Activated CD8-positive, alpha-beta memory T cell treated with anti-CD3 and anti-CD28 coated beads for 48 hours (primary cell): ENCODE measurements at places on chromosomes 5 and 9.

GRCh38 chr5:112228667-112229066, 190.4 kb downstream of the EPB41L4A start:
- DNase-seq = no peak

GRCh38 chr9:127838375-127839078, 15.9 kb downstream of the ENG start:
- no peak for DNase-seq

DNA sequence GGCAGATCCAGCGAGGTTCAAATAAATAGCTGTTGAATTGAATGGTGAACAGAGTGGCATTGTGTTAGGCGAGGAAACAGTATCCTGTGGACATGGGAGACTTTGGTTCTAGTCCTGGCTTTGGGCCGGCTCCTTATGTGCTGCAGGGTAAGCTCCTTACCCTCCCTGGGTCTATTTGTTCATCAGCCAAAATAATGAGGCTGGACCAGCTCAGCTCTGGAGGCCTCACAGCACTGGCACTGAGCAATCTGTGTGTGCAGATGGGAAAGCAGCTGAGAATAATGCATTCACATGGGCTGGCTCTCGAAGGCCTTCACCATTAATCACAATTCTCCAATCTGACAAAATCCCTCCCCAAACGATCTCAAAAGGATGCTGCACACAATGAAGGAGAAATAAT, 81.9 kb downstream of the APBA1 start:
- DNase-seq = no peak

GRCh38 chr5:124203303-124203702, 543.1 kb downstream of the ZNF608 start:
- no peak for DNase-seq

- no peak for DNase-seq
Observed at GRCh38 chr9:31520301-31521085, 864.0 kb upstream of the ACO1 start.

DNA sequence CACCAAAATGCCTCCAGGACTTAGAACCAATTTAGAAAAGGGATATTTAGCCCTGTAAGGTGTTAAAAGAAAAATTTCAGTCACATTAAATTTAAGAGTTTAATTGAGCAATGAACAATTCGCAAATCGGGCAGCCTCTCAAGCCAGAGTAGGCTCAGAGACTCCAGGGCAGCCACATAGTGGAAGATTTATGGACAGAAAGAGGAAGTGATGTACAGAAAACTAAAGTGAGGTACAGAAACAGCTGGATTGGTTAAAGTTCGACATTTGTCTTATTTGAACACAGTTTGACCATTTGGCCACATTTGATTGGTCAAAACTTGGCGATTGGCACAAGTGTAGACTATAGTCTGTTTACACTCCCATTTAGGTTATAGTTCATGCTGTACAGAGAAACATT, 525.9 kb upstream of the ZNF608 start:
- DNase-seq = no peak

DNA sequence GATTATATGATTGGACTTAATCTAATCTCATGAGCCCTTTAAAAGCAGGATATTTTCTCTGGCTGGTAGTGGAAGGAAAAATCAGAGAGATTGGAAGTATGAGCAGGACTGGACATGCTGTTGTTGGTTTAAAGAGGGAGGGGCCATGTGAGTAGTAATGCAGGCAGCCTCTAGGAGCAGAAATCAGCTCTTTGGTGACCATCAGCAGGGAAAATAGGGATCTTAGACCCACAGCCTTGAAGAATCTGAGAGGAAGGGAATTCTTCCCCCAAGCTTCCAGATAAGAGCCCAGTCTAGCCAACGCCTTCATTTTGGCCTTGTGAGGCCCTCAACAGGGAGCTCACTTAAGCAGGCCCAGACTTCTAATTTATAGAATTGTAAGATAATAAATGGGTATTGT, 9.5 kb downstream of the SH3GL2 start:
- DNase-seq = no peak

DNA sequence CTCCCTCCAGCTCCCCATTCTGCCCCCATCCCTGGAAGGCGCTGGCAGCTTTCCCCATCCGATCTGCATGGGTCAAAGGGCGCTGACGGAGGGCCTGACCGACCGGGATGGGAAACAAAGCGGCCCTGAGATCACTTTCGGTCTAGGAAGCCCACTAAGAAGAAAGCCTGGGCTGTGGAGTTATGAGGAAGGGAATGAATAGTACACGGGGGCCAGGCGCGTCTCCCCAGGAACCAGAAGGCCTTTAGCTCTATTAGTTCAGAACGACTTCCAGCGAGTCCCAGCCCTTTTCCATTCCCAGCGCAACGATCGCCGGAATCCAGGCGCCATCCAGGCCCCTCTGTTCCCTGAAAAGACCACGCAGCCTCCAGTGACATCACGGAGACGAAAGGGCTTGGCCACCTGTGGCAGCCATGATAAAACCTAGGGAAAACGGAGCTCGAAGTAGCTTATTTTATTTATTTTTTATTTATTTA, 70.1 kb upstream of the CCDC180 start:
- DNase-seq = no peak

DNA sequence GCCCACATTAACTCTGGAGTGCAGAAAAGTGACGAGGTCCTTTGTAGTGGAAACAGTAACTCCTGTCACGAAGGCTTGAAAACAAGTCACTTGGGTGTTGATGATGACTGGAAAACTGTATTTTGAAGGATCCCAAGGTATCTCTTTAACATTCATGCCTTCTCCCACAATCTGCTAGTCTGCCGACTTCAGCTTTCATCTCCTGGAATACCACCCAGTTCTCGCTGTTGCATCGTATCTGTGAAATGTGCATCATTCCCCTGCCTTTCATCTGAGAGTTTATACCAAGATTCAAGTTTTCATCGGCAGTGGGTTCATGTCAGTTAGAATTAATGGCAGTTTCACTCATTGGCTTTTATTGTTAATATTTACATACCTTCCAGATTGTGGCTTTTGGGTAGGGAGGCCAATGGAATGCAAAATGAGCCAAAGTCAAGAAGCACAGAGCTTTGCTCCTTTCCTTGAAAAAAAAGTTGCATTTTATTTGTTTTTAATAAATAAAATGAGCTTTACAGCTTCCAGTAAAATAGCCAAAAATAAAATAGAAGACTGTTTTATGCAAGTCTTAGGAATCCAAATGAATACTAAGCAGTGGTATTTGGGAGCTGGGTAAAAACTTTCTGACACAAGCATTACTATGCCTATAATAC, 575.2 kb upstream of the WWC1 start:
- DNase-seq = no peak

- DNase-seq = no peak
Observed at GRCh38 chr5:53616939-53617549, 56.6 kb downstream of the NDUFS4 start.

GRCh38 chr9:136179761-136180160, 25.2 kb downstream of the LHX3 start:
- DNase-seq = no peak

DNA sequence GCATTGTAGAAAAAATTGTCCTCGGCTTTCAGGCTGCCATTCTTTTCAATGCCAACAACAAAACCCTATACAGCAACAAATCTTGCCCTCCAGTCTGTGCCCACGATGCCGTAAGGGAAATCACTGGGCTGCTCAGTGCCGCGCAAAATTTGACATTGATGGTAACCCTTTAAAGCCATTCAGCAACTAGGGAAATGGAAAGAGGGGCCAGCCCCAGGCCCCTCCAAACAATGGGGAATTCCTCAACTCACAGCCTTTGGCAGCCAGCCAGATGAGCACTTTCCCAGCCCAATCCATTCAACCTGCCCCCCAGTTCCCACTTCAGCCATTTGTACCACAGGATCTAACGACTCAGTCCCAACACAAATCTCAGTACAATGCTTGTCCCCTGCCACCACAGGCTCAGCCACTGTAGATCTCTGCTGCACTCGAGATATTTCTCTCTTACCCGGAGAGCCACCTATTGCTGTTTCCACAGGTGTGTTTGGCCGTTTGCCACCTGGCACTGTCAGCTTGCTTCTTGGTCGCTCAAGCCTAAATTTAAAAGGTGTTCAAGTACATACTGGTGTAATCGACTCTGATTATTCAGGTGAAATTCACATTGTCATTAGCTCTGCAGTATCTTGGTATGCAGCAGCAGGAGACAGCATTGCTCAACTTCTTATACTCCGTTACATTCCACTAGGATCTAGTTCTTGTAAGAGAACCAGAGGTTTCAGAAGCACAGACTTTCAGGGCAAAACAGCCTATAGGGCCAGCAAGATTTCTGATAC, 103.3 kb downstream of the SYK start:
- DNase-seq = no peak

DNA sequence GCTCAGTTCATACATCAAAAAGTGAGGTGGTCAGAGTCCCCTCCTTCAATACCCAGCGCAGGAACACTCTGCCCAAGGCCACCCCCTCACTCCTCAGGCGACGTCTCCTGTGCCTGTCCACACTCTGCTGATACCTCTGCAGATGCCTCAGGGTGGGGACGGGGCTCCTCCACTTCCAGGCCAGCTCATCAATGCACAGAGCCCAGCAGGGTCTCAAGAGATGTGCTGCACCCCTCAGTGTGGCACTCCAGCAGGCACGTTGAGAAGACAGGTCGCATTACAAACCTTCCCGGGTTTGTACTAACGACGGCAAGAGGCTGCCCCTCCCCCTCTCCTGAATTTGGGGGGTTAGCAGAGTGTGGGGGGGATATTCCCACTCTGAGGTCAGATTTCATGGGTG, 128.5 kb downstream of the ZNF354C start:
- no peak for DNase-seq

- DNase-seq = no peak
Observed at GRCh38 chr9:75365196-75365595, 276.9 kb downstream of the OSTF1 start.

- no peak for DNase-seq
Observed at GRCh38 chr9:130262771-130263170, 2.8 kb upstream of the HMCN2 start.

DNA sequence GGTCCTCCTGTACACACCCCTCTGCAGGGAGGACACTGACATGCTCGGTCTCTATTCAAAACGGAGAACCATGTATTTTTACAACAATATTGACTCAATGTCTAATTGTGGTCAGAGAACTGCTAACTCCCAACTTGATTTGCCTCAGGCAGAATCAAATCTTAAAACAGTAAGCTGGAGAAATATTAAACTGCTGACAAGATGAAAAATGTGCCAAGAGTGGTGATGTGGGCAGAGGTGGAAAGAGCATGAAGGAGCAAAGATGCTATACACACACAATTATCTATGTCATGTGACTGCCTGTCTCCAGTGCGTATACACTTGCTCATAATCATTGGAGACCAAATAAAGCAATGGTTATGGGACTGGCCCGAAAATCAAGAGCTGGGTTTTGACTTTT, 556.1 kb upstream of the ZNF608 start:
- no peak for DNase-seq

- DNase-seq = no peak
Observed at GRCh38 chr5:119743927-119744326, 114.6 kb downstream of the FAM170A start.

DNA sequence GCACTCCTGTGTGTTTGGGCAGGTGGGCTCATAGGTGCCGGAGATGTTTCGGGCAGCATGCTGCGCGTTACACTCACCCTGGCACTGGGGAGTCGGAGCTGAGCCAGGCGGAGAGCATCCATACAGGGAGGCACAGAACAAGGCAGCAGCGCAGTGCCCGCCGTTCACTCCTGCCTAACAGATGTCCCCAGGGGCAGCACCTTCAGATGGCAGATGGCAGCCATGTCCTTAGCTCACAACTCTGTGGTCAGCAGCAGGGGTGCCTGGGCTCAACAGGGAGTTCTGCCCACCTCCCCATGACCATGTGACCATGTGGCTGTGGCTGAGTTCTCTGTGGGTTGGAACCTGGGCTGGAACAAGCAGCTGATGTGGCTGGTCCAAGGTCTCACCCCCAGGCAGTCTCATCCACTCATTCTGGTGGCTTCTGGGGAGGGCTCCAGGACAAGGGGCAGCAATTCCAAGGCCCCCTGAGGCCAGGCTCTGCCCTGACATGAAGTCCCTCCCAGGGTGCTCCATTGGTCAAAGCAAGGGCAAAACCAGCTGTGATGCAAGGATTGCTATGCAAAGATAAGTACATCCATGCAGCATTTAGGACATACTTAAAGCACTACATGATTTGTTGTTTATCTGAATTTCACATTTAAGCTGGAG, 64.2 kb downstream of the MRPL36 start:
- no peak for DNase-seq

- no peak for DNase-seq
Observed at GRCh38 chr9:131630205-131630831, 85.0 kb downstream of the PRRT1B start.

DNA sequence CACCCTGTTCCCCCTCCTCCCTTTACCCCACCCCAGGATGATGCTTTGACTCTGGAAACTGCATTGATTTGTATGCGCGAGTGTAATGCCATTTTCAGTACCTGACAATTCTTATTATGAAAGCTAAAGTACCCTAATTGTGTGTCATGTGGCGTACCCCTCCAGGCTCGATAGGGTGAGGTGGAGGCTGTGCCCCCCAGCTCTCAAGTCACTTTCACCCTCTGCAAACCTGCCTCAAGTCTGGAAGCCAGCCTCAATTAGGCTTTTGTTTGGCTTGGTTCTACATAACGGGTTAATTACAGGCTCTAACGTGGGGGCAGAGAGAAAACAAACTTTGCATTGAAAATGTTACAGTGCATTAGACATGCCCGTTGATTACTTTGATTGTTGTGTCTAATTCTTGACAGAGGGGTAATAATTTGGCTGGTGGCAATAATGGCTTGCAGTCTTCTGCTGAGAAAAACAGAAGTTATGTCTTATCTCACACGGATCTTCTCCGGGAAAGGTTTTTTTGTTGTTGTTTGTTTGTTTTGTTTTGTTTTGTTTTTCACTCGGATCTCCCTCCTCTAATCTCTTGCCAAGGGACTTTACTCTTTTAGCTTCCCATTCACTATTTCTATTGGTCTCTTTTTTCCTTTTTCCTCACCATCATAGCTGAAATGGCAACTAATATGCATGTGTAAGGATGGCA, 12.6 kb downstream of the ISL1 start:
- DNase-seq = no peak

- DNase-seq = no peak
Observed at GRCh38 chr5:155786108-155786507, 540.9 kb upstream of the SGCD start.

GRCh38 chr5:145838276-145838675, 3.1 kb upstream of the PRELID2 start:
- DNase-seq = no peak

DNA sequence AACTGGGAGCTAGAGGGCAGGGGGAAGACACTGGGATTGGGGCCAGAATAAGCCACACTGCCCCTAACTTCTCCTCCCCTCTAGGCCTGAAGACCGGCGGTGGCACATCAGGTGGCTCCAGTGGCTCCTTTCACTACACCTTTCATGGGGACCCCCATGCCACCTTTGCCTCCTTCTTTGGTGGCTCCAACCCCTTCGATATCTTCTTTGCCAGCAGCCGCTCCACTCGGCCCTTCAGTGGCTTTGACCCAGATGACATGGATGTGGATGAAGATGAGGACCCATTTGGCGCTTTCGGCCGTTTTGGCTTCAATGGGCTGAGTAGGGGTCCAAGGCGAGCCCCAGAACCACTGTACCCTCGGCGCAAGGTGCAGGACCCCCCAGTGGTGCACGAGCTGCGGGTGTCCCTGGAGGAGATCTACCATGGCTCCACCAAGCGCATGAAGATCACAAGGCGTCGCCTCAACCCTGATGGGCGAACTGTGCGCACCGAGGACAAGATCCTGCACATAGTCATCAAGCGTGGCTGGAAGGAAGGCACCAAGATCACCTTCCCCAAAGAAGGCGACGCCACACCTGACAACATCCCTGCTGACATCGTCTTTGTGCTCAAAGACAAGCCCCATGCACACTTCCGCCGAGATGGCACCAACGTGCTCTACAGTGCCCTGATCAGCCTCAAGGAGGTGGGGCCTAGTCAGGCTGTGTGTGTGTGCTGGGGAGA, 6.8 kb downstream of the DNAJB5 start:
- no peak for DNase-seq

GRCh38 chr9:82363198-82363597, 374.6 kb downstream of the SPATA31D1 start:
- DNase-seq = no peak
